ENCODE measurements at places on chromosomes 11 and 22.
A peak's percentile ranks its signal among the peaks of the same experiment; 100 is the strongest.

- no peak for DNase-seq
Observed at GRCh38 chr22:40434106-40434505, 63.7 kb downstream of the SGSM3 start.

DNA sequence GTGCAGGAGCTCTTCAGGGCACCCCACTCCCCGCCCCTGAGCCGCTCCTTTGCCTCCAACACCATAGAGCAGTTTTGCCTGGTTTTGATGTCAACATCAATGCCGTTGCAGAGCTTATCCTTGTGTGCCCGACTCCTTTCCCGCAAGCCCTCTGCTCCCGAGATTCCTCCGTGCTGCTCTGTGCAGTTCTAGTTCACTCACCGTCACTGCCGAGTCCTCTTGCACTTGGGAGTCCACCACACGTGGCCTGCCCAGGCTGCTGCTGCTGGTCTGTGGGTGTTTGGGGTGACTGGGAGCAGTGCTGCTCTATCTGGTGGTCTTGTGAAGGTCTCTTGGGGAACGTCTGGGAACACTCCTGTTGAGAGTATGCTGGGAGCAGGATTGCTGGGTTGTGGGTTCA, 63.8 kb upstream of the ANO1 start:
- no peak for DNase-seq

DNA sequence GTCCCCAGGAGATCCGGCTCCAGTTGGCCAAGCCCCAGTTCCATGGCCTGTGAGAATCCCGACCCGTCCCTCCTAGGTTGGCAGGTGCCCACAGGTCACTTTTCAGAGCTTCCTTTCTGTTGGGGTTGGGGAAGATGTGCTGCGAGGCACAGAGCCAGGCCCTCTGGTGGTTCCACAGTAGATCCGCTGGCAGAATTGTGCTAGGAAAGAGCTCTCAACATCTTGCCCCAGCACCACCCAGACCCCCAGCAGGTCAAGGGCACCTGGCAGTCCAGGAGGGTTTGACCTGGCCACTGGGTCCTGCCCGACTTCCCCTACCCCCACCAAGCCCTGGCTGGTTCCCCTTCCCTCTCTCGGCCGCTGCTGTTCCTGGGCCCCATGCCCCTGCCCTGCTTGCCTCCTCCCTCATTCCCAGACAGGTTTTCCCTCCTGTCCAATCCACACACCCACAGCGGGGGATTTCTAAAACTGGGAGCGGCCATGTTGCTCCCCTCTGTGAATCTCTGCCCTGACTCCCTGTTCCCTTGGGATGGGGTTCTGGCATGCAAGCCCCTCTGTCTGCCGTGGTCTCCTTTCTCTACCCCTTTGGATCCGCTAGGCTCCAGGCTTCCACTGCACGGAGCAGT, 26.2 kb upstream of the GCAT start:
- no peak for DNase-seq

- DNase-seq, result no peak
Observed at GRCh38 chr22:47539374-47539773, 776.9 kb downstream of the TBC1D22A start.

DNA sequence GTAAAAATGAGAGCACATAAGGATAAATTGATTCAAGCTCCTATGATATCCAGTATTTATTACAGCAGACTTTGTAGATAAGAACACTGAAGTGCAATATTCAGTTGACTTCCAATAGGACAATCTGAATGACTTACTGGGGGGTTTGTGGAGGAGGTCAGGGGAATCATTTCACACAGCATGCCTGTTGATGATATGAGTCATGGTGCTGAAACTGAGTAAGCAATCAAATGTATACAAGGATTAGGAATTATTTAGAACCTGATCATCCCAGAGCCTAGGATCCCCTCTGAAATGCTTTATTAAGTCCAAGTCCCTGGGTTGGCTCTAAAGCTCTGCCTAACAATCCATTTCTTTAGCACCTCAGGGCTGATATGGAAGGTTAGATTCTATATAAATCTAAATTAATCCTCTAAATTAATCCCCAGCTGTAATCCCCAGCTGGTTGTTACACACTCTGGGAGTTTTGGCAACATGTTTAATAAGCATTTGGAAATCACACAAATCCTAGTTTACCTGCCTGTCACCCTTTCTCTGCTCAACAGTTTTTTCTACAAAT, 326.4 kb downstream of the GUCY1A2 start:
- no peak for DNase-seq

DNA sequence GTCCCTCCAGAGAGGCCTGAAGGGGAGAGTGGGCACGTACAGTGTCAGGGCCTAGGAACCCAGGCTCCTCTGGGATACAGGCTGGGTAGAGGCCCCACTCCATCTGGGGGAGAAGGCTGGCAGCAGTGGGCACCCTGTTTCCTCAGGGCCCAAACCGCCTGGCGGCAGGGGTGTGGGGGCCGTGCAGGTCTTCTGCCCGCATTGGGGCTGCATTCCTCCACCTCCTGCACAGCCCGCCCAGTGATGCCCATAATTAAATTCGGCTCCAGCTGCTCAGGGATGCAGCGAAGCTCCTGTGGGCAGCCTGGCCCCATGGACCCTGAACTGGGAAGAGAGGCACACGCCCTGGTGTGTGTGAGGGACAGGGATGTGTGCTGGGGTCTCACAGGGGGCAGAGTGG, 35.4 kb downstream of the KCNQ1OT1 start:
- DNase-seq, result no peak

DNA sequence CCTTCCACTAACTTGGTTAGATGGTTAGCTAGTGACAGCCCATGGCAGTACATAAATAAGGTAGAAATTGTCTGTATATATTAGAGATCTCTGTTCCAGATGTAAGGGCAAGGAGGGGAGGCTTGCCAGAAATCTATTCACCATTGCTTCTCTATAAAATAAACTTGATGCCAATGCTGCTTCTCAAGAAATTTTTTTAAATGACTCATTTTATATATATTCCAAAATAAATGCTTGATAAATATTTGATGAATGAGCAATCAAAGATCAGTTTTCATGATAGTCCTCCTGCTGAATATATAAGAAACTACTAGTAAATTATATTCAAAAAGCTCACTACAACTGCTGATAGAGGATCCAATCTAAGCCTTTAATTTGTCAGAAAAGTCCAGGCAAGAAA, 710.6 kb upstream of the CCDC179 start:
- no peak for DNase-seq

DNA sequence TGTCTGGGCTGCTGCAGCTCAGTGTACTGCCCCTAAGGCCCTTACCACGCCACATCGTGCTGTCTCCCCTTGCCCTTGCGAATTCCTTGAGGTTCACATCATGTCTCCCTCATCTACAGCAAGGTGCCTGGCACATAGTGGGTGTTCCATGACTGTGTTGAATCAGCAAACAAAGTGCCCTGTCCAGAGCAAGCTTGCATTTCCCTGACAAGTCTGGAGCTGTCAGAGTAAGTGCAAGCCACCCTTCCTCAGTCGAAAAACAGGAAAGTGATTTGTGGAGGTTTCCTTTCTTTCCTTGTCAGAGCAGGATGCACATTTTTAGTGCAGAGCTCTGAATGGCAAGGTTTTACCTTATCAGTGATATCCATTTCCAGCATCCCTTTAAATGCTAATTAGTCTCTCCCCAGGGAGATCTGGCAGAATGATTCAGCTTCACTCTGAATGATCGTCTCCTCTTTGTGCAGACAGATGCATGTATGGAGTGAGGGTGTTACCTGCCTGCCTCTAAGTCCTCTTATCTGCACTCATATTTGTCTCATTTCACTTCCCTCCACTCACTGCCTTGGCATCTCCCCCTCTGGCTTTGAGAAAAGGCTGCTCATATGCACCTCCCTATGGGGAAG, 331.2 kb downstream of the TMEM135 start:
- DNase-seq, result no peak

DNA sequence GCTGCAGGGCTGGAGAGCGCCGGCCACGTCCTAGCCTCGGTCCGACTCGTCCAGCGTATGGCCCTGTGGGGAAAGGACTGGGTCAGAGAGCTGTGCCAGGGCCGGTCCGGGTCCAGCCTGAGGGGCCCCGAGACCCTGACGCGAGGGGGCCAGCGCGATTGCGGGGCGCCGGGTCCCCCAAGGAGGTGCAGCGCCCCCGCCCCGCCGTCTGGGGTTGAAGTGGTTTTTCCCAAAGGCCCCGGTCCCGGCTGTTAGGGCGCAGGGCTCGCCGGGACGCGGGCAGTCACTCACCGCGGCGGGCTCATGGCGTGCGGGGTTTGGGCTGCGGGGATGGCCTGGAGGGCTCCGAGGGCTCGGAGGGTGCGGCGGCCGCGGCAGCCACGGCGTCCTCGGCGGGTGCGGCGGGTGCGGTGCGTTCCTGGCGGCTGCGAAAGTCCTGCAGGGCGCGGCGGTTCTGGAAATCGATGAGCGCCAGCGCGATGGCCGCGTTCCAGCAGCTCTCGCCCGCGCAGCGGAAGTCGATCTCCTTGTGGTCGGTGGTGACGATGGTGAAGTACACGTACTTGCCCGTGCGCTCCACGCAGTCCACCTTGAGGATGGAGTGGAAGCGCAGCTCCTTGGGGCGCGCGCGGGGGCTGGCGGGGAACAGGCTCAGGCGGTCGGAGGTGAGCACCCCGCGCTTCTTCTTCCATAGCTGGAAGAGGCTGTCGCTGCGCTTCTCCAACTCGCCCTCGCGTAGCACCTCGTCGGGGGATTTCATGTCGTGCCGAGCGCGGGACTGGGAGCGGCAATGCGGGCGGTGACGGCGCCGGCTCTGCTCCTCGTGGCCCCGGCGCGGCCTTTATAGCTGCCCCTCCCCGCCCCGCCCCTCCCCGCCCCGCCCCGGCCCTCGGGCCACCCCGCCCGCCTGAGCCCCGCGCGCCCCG, at the start of gene PHLDA2:
PHLDA2 (minus strand) TSS at position 816 of the 926 bp plus-strand sequence; CDS start at position 760, 56 bp downstream.
- DNase-seq, result no peak

DNA sequence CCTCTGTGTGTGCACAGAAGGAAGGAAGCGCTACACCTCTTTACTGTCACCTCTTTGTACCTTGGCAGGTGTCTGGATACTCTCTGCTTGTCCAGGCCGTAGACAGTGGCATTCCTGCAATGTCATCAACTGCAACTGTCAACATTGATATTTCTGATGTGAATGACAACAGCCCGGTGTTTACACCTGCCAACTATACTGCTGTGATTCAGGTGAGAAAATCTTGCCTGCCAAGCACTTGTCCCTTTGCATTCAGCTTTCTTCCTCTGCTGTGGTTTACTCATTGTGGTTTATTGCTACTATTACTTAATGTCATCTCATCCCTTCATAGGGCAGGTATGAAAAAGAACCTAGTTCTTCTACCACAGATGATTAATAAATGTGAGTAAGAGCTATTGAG, 131.9 kb upstream of the MTNR1B start:
- DNase-seq, result no peak

GRCh38 chr11:125287491-125288210, 123.1 kb downstream of the PKNOX2 start:
- no peak for DNase-seq

- DNase-seq, result no peak
Observed at GRCh38 chr11:13055200-13055599, 46.1 kb downstream of the RASSF10 start.

DNA sequence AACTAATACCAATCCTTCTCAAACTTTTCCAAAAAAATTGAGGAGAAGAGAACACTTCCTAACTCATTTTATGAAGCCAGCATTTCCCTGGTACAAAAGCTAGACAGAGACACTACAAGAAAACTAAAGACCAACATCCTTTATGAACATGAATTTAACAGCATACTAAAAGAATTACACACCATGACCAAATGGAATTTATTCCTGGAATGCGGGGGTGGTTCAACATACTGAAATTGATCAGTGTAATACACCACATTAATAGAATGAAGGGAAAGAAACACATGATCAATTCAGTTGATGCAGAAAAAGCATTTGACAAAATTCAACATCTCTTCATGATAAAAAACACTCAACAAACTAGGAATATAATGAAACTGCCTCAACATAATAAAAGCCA, 148.1 kb downstream of the WNT7B start:
- no peak for DNase-seq

GRCh38 chr22:47303161-47303890, 540.9 kb downstream of the TBC1D22A start:
- no peak for DNase-seq

GRCh38 chr11:24705474-24705873, 208.6 kb downstream of the LUZP2 start:
- DNase-seq, result no peak

DNA sequence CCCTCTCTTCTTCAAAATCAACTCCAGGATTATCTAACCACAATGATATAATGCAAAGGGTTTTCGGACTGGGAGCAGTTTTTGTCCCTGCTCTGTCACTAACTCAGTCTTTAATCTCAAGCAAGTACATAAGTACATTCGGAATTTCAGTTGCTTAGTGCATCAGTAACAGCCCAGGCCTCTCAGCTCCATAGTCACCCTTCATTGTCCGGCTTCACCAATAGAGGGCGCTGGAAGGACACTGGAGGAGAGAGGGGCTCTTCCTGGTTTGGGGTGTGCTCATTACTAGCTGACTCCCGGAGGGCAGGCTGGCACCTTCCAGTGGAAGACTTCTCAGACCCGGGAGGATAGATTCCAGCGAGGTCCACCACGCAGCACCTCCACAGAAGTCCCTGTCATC, 90.4 kb upstream of the PDGFD start:
- DNase-seq, result peak; percentile 35

DNA sequence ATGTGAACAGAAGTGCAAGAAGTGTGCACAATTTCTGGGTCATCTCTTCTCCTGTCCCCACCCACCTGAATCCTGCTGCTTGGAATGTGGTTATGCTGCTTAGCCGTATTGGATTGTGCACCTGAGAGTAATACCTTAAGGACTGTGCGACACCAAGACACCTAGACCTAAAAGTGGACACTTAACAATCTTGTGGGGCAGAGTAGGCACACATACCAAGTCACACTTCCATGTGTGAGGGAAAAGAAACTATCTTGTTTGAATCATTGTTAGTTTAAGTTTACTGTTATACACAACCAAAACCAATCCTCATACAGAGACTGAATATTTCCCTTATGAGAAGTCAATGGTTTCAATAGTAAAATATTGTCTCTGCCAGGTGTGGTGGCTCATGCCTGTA, 93.7 kb downstream of the CCDC83 start:
- no peak for DNase-seq

DNA sequence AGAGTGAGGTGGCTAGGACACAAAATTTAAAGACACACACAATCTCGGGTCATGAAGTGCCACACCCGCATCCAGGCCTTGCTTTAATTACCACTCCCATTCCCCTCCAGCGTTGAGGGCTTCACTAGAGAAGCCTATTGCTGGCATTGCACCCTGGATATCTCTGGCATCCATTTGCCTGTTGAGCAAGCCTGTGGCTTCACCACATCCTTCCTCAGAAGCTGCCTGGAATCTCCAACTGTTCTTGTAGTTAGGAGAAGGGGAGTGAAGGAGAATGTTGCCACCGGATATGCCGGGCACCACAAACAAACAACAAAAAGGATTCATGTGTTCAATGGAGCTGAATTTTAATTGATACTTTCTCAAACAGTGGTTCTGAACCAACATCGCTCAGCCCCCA, 34.4 kb upstream of the RCN1 start:
- DNase-seq, result no peak

GRCh38 chr11:26948881-26949280, 45.0 kb upstream of the FIBIN start:
- DNase-seq, result no peak
